ENCODE measurements at places on chromosomes 3 and 15.

DNA sequence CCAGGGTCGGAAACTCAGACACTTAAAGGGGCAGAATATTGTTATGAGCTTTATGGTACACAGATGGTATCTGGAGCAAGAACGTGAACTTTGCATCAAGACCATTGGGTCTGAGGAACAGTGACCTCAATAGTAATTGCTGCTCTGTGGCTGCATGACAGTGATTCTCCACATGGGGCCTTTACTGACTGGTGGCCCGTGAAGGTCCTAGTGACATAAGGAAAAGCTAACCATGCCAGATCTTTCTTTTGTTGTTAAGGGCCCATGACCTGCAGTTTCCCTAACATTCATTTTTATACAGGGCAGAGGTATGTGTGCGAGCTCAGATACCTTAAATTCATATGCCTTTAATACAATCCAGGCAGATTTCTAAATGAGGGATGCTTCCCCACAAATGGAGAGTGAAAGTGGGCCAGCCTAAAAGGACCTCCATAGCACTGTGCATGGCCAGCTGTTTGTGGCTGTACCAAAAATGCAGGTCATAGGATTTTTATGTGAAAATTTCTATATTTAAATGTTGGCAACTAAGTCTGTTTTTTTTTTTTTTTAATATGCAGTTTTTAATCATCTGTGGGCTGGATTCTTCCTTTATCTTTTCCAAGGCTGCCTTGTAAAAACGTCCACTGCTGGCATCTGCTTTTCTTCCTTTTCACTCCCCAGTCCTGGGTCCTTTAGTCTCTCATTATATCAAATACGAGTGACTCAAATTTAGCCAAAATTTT lies 188.0 kb upstream of the IL12A start:
- DNase-seq: no peak

- no peak for DNase-seq
Observed at GRCh38 chr3:32989171-32989570, 37.7 kb downstream of the CCR4 start.

DNA sequence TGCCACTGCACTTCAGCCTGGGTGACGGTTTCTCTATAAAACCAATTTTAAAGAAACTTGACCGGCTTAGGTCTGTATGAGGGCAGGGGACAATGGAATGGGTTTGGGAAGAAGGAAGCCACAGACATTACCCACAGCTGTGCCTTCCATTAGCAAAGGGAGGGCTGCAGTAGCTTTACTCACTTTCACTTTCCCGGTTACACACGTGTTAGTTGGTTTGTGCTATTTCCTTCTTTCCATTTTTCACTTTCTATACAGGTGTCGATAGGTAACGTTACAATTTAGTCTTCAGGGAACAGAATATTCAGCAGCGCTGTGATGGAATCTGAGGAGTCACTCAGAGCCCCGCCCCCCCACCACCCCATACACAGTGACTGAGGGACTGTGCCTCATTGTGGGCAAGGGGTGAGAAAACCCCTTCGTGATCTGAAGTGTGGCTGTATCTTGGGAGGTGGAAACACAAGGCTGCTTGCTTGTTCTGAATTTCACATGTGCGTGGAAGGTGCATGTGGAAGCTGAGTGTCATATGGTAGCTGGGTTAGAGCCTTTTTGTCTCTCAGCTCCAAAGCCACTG lies 44.8 kb upstream of the RPL32 start:
- DNase-seq: no peak

DNA sequence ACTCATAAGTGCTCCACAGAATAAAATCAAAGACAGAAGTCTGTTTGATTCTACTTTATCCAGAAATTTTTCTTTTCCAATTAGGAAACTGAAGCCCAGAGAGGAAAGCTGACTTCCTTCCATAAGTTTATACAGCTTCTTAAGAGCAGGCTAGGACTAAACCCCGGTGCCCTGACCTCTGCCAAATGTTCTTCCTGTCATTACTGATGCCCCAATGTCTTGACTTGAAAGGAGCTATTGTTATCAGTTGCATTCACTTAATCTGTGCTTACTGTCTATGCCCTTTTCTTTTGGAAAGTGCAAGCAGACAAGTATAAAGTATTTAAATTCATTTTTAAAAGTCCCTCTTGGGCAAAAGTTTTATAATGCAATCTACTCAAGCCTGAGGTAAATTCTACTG lies 18.1 kb downstream of the CD200 start:
- DNase-seq: no peak

DNA sequence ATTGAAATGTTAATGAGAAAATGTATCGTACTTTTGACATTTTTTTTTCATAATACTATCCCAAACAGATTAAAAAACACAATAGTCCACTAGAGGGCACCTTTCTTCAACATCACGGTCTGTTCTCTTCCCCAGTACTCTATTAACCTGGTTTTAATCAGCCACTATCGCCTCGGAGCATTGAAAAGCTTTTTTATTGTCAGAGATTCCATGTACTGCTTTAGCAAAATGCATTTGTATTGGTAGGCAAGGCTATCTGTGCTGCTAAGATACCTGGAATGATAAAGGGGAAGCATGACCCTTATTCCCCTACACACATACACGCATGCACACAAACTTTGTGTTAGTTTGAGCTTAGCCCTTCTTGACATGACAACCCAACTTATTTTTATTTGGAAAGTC lies 160.1 kb upstream of the IL12A start:
- DNase-seq: no peak

- DNase-seq: no peak
Observed at GRCh38 chr15:47473106-47473725, 244.1 kb upstream of the SEMA6D start.

GRCh38 chr15:78192826-78193594 lies 41.4 kb downstream of the ACSBG1 start:
- no peak for DNase-seq

GRCh38 chr15:86863226-86863915 lies 783.7 kb downstream of the AGBL1 start:
- no peak for DNase-seq

GRCh38 chr15:40843261-40843884 lies 475 bp upstream of the SPINT1 start:
- no peak for DNase-seq

DNA sequence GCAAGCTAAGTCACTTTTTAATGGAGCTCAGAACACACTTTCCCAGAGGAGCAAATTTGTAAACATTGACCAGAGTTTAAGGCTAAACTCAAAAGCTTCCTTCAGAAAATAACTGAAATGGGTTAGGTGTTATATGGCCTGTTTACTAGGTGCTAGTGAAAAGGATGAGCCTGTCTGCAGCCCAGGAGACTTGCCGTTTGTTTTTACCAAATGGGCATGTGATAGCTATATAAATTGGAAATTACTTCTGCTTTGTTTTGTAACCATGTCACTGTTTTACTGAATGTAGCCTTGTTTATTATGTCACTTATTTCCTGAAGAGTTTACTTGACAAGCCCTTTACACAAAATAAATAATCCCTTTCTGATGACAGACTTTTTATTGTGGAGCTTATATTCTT lies 109.4 kb upstream of the THSD4 start:
- no peak for DNase-seq

GRCh38 chr15:74200871-74201419 lies 1.6 kb downstream of the STRA6 start:
- DNase-seq: no peak

GRCh38 chr3:9361691-9362388 lies 1.0 kb upstream of the THUMPD3 start:
- DNase-seq: no peak

GRCh38 chr3:133211449-133211848 lies 173.3 kb downstream of the TMEM108 start:
- DNase-seq: peak; percentile 30

Measured in putamen (tissue), 1 donor.